ENCODE measurements at places on chromosomes 5 and 9.

- DNase-seq, result no peak
Observed at GRCh38 chr9:122866079-122866478, 37.7 kb upstream of the PDCL start.

GRCh38 chr9:30732060-30732459, 1652.4 kb upstream of the ACO1 start:
- DNase-seq, result no peak

DNA sequence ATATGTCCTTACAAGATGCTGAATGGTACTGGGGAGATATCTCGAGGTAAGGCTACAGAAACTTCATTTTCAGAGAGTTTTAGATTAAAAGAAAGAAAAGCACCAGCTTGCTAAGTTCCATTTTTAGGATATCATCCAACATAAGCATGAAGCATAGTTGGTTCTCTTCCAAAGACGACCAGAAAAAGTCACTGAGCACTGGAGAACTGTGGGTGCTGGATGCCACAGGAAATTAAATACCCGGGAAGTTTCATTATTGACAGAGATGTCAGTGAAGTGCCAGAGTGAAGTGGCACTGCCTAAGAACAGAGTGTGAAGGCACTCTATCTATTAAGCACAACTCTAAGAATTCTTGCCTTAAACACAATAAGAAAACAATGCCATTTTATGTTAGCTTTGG, 76.8 kb downstream of the PIK3R1 start:
- DNase-seq, result no peak

DNA sequence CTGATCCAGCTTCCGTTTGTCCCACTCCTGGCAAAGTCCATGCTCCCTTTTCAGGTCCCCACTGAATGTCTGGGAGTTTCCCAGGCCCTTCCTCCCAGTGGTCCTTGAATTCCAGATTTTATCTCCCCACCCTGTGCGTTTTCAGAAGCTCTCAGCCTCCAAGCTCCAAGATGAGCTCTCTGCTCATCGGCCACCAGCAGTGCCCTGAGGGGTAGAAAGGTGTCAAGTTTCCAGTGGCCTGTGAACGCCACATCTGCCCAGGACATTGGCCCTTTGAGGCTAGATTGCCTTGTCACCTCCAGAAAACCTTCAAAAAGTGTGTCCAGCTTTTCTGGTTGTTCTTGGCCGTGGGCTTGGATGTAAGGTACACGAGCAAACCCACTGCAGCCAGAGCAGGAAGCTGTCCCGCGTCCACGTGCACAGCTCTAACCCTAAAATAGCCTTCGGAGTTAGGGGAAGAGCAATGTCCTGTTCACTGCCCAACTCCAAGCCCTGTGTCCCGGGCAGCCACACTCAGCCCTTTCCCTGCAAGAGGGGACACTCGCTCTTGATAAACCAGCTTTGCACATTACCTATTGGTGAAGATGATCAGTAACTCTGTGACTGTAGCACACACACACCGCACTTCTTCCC, 10.9 kb upstream of the LRRC14B start:
- DNase-seq, result no peak

DNA sequence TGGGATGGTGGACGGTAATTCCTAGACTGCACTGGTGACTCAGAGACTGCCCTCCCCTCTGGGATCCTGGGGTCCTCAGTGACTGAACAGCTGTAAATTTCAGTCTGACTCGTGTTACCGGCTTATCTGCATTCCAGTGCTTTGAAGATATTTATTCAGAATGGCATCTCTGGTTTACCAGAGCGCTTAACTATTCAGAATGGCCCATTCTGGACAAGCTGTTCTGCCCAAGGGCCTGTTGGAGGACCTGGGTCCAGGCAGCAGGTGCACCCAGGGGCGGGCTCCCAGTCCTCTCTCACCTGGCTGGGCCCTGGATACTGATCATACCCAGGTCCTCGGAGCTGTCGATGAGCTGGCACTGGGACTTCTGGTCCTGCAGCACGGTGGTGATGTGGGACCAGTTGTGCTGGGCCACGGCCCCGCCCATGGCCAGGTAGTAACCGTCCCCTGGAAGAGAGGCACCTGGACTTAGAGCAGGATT, 48.0 kb downstream of the SARDH start:
- DNase-seq, result no peak

DNA sequence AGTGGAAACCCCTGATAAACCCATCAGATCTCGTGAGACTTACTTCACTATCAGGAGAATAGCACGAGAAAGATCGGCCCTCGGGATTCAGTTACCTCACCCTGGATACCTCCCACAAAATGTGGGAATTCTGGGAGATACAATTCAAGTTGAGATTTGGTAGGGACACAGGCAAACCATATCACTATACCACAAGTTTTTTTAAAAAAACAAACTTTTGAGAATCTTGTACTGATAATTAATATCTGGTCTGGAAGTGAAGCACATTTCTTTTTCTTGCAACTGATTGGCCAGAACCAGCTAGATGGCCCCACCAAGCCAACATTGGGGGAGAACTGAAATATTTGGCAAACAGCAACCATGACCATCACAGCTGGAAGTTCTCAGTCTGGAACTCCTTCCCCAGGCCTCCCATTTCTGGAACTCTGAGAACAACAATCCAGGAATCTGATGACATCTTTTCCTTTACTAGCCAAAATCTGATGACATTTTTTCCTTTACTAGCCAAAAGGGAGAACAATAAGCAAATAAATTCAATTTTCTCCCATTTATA, 51.8 kb upstream of the CDKN2B start:
- no peak for DNase-seq

DNA sequence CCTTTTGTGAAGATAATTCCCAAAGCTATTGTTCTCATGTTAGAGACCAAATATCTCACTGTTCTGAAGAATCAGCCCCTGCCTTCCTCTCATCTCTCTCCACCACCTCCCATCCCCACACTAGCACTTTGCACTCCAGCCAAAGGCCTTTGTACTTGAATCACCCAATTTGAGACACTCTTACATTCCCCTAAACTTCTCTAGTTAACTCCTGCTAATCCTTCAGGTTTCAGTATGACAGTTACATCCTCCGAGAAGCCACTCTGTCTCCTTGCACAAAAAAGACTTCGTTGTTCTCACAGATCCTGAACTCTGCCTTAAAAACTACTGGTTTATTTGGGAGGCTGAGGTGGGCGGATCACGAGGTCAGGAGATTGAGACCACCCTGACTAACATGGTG, 227.5 kb downstream of the PIK3R1 start:
- no peak for DNase-seq

GRCh38 chr5:139392324-139392677, 2.6 kb upstream of the MZB1 start:
- DNase-seq, result no peak

- DNase-seq, result no peak
Observed at GRCh38 chr9:138064547-138064946, 187.0 kb downstream of the CACNA1B start.

GRCh38 chr5:8633259-8633658, 764.3 kb downstream of the MTRR start:
- no peak for DNase-seq

- DNase-seq, result no peak
Observed at GRCh38 chr5:1820926-1821325, 19.7 kb downstream of the NDUFS6 start.

DNA sequence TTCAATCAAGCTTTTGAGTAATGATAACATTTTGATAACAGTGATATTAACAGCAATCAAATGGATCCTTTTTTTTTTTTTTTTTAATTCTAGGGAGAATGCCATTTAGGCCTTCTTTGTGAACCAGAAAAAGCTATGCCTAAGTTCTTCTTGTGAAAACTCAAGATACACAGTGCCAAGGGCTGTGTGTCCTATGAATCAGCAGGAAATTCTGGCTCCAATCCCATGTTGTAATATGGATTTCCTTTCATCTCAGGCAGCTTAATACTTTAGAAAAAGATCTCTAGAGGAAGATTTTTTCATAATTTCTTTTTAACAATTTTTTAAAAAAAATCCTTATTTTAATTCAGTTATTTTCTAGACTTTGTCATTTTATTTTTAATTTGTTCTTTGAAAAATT, 96.1 kb downstream of the NUDT12 start:
- no peak for DNase-seq

DNA sequence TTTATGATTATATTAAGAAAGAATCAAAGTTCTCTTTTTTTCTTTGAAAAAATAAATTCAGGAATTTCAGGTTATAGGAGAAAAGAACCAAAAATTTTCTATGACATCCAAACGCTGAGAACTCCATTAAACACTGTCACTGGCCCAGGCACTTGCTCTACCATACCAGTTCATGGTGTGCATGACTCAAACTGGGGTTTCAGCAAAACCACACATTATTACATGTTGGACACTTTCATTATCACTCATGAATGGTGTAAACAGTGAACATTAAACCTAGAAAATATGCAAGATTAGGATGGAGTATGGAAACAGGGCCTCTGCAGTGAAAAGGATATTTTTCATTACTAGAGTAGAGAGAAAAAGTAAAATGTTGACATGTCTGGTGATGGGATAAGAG, 369.9 kb upstream of the FAM174A start:
- DNase-seq, result no peak

DNA sequence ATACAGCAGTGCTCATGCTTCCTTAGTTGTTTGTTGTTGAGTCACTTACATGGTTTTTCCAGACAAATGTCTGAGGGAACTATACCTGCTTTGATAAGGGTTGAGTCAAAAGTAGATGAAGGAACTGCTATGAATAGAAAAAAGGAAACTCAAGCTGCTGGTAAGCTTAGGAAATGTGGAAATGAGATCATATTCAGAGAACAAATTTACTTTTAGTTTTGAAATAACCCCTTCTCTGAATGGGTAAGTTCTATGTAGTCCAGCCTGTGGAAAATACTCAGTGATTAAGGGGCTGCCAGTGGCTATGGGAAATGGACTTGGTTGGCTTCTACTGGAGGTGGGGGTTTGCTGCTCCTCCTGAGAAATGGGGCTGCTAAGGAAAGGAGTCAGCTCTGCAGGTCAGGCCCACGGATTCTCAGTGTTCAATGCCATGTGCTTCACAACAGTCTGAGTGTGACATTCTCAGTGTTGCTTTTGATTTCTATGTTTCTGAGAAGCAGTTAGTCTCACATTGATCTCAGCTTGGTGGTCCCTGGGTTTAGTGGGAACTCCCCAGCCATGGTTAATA, 47.7 kb upstream of the GLRX start:
- DNase-seq, result no peak

GRCh38 chr5:102937894-102938293, 182.0 kb downstream of the GIN1 start:
- no peak for DNase-seq

GRCh38 chr5:57736716-57737115, 254.1 kb upstream of the ACTBL2 start:
- no peak for DNase-seq

DNA sequence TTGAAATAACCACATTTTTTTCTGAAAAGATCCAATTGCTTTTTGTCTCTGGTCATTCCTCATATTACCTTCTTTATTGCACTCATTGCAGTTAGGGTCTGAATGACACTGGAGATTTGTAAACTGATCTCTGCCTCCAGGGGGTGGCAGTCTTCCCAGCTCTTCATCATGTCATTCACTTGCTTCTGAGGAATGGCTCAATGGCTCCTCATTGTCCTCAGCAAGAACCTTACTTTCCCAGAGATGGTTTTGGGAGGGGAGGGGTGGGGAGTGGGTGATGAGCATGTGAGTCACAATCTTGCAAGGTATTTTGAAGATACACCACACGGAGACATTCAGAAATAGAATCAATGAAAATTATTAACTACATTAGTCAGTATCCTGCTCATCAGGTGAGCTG, 159.8 kb upstream of the GAS1 start:
- DNase-seq, result no peak

- DNase-seq, result no peak
Observed at GRCh38 chr9:134867917-134868750, 12.5 kb upstream of the FCN2 start.

DNA sequence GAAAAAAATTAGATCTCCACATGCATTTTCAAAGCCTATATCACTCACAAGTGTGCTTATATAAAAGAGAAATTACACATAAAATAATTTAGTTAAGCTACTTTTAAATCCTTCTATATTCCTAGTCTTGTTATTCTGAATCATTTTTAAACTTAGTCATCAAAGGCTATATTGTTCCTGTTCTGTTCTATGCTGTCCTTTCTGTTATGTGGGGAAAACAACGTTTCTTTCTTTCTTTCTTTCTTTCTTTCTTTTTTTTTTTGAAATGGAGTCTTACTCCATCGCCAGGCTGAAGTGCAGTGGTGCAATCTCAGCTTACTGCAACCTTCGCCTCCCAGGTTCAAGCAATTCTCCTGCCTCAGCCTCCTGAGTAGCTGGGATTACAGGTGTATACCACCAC, 389.2 kb upstream of the FTMT start:
- no peak for DNase-seq

GRCh38 chr9:101832486-101832885, 94.0 kb upstream of the GRIN3A start:
- DNase-seq, result no peak

- no peak for DNase-seq
Observed at GRCh38 chr9:37324261-37324683, 98.2 kb upstream of the GRHPR start.

DNA sequence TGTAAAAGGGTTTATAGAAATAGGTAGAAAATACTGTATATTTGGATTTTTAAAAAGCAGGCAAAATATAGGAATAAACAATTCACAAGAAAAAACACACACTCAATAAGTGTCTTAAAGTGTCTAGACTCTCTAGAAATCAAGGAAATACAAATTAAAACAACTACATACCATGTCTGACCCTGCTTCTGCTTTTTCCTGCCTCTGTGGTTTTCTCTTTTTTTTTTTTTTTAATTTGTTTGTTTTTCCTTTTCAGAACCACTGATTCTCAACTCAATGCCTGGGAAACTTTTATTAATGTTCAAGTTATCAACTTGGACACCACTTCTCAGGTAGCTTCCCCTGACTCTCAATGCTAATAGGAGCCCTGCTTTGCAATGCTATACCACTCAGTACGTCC, 25.5 kb upstream of the TAS2R1 start:
- no peak for DNase-seq

DNA sequence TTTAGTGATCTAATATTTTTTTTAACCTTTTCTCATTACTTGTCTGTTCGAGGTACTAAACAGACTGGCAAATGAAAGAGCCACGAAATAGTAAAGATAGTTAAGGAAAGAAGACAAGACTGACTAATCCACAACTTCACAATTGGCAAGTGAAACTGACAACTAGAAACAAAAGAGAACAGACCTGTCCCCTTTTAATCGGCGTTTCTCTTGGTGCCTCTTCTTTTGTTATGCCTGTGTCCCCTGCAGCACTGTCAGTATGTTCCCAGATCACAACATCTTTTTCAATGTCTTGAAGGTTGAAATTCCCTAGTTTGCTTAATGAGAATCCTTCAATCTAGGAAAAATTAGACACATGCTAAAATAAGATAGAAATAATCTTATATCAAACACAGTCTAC, 26.1 kb downstream of the TUT7 start:
- DNase-seq, result no peak

- no peak for DNase-seq
Observed at GRCh38 chr5:82341325-82341724, 63.2 kb upstream of the RPS23 start.

Measured in activated T-helper 1 cell treated with anti-CD3 and anti-CD28 coated beads, Interleukin-2, amount 50 U/mL, for 16 hours (primary cell).